ENCODE measurements at places on chromosomes 1 and 21.

DNA sequence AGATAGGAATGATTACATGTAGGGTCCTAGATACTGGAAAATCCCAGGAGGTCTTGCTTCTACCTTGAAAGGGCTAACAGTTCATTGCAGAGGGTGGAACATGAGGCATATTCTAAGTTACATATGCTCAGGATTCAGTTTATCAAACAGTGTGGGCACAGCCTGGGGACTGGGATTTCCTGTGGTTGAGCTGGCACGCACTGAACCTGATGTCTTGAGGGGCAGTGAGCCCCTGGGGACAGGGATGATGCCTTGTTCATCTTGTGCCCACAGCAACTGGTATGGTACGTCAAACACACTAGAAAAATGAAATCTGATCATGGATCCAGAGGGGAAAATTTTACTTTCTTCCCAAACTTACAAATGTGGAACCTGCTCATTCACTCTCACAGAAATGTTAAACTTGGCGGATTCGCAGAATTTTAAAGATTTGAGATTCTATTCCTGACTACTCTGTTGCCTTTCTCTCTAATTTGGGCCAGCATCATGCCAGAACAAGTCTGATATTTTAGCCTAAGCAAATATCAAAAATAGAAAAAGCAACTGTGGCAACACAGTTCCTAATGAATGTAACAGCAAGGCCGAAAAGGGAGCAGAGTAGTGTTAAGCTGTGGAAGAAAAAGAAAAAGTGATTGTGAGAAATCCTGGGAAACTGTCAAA, 68.2 kb upstream of the COL24A1 start:
- DNase-seq, result no peak

DNA sequence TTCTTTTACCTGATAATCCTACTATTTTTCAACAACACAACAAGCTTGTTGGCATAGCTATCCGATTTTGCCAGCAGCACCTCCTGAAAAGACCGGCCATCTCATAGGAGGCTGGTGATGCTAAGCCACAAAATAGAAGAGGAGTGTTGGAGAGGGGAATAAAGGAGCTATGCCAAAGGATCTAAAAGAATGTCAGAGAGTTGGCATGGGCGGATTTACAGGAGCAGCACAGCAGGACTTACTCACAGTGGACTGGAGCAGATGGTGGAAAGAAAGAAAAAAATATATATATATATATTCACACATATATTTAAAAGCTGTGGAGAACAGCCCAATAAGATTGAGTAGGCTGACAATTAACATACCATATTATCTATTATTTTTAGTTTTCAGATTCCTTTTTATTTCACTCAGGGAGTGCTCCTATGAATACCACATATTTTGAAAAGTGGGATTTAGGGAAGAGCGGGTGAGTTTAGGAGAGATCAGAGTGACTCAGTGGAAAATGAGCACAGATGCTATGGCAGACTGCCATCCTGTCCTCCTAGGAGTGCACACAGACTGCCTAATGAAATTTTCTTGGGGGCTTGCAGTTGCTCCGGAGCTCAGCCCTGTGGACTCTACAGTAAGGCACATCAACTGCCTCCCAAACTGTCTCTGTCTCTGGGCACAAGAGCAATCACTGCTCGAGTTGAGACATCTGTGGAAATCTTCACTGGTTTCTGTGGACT, 394.4 kb upstream of the CHRM3 start:
- no peak for DNase-seq

GRCh38 chr1:14094611-14095400, 394.8 kb downstream of the PRDM2 start:
- no peak for DNase-seq

DNA sequence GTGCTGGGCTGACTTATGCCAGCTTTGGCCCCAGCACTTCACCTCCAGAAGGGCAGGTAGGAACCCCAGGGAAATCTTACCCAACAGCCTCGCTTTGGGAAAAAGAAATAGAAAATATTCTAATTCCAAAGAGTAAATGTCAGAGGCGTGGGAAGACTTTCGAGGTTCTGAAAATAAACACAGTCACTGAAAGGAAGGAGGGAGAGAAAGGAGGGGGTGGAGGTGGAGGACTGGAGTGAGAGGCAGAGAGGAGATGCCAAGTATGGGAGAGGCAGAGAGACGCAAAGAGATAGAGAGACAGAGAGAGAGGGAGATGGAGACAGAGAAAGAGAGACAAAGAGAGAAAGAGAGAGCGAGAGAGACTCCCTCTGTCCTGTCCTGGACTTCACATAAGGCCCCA, 395.0 kb downstream of the PTPRU start:
- no peak for DNase-seq

- DNase-seq, result no peak
Observed at GRCh38 chr1:111347026-111347425, 56.4 kb downstream of the CHIA start.

- no peak for DNase-seq
Observed at GRCh38 chr21:42039470-42039901, 29.3 kb upstream of the ZBTB21 start.

DNA sequence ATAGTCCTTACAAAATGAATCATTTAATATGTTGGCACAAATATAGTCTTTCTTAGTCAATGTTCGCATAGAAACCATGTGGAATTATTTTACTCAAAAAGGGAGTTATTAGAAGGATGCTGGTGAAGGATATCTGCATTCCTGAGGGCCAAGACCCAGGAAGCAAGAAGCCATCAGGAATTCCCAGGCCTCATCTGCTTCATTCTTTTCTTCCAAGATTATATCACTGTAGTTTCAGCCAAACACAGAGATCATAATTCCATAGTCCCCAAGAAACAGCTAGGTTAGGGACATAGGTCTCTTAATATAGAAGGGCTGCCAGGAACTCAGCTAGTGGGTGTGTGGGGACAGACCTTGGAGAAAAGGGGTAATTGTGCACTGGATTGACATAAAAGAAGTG, 28.6 kb upstream of the DISC1 start:
- DNase-seq, result no peak

DNA sequence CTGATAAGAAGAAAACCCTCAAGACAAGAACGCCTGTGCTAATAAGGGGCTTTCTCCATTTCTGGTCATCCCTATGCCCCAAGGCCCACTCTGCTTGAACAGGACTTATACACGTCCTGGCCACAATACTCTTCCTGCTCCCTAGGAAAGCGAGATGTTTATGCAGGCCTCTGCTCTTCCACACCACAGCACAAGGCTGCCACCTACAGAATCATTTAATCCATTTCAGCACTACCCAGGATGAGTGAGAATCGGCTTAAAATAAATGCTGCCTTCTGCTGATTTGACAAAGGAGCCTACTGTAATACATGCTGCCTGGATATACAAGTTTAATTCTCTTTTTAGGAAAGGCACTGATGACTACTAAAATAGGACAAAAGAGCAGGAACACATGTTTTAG, 29.4 kb downstream of the FRRS1 start:
- DNase-seq, result no peak

DNA sequence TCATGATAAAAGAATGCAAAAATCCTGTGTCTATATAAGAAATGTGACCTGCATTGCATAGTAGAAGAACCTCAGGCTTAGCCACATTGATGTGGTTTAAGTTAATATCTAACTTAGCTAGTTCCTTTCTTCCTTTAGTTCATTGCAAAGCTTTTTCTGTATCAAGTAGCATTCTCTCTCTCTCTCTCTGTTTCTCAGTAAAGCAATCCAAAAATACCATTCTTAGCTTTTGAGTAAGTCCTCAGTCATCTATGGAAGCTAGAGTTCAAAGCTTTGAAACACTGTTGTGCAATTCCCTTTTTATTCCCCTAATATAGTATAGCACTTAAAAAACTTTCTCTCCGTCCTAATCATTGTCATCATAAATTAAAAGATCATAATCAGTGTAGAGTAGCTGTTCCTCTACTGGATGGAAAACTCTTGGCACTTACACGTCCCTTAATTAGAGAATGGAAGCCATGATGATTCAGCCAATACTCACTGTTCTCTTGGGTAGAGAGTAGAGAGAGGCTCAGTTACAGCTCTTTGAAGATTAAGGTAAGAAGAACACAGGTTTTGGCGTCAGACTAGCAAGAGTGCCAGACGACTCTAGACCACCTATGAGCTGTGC, 350.3 kb upstream of the LYPLAL1 start:
- DNase-seq, result no peak

- DNase-seq, result no peak
Observed at GRCh38 chr1:220485131-220485530, 42.8 kb upstream of the MARK1 start.

DNA sequence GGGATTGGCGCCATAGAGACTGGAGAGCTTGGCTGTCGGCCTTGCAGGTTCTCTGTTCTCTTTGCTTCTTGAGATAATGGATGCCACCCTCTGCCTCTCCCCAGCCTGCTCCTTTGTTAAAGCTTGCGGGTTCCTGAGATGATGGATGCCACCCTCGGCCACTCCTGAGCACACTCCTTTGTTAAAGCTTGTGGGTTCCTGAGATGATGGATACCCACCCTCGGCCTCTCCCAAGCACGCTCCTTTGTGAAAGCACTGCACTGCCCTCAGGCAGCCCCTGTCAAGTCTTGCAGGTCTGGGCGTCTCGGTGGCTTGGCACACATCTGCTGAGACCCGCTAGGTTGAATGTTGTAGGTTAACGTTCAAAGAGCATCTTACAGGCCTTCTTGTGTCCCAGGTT, 76.5 kb downstream of the SCCPDH start:
- DNase-seq, result no peak

- DNase-seq, result no peak
Observed at GRCh38 chr1:21220815-21221214, 44.1 kb upstream of the EIF4G3 start.

- DNase-seq, result no peak
Observed at GRCh38 chr1:84078842-84079202, 65.2 kb upstream of the PRKACB start.

DNA sequence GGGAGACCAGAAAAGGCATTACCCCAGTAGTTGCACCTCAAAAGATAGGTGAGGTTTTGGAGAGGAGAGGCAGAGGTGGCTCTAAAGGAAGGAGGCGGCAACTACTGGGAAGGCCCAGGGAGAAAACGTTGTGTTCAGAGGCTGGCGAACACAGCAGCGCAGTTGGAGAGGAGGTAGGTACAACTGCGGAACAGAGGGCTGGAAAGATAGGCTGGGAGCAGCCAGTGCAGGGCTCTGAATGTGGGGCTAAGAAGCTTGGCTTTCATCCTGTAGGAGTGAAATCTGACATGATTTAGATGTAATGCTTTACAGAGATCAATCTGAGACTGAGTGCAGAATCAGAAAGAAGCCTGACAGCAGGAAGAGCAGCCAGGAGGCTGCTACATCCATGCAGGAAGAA, 13.0 kb downstream of the RIMS3 start:
- DNase-seq, result no peak

DNA sequence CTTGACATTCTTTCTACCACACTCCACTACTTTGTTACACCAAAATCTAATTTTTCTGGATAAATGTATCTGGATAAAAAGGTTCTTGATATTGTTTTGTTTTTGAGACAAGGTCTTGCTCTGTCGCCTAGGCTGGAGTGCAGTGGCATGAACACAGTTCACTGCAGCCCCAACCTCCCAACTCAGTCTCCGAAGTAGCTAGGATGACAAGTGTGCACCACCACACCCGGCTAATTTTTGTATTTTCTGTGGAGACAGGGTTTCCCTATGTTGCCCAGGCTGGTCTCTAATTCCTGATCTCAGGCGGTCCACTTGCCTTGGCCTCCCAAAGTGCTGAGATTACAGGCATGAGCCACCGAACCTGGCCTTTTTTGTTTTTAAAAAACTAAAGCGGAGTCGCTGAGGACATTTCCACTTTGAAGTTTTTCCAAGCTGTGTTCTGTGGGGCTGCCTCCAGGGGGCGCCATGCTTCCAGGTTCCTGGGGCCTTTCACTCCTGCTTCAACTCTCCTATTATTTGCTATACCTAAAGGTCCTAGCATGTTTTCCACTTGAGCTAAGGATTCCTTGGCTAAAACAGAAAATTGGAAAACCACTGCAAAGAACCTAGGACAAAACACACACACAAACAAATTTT, 14.1 kb upstream of the NCMAP start:
- no peak for DNase-seq

DNA sequence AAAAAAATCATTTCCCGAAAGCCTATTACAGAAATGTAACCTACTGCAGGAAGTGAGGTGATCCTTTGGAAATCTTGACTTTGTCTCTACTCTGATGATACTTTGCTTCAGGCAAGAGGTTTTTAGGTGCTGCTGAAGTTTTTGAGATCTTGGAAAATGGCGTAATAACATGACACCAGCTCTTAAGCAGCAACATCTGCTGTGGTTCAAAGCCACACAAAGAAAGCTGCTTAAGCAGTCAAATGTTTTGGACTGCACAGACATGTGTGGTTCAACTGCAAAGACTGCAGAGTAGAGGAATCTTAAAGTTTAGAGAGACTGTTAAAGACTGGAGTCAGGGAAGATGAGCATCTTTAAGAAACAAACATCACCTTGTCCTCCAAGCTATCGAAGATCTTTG, 139.0 kb downstream of the RASAL2 start:
- DNase-seq, result no peak

GRCh38 chr1:150579945-150580642, 684 bp upstream of the MCL1 start:
- no peak for DNase-seq

- no peak for DNase-seq
Observed at GRCh38 chr1:165226326-165226725, 130.2 kb downstream of the LMX1A start.

DNA sequence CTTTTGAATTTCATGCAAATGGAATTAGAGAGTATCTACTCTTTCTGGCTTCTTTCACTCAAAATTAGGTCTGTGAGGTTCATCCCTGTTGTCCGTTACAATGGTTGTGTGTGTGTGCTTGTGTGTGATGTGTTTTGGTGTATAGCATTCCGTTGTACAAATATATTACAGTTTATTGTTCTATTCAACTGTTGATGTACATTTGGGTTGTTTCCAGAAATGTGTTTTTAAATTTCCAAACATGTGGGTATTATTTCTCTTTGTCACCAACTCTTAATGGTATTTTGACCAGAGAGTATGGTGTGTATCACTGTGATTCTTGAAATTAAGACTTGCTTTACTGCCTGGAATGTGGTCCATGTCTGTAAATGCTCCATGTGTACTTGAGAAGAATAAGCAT, 16.8 kb upstream of the HCRTR1 start:
- DNase-seq, result no peak

DNA sequence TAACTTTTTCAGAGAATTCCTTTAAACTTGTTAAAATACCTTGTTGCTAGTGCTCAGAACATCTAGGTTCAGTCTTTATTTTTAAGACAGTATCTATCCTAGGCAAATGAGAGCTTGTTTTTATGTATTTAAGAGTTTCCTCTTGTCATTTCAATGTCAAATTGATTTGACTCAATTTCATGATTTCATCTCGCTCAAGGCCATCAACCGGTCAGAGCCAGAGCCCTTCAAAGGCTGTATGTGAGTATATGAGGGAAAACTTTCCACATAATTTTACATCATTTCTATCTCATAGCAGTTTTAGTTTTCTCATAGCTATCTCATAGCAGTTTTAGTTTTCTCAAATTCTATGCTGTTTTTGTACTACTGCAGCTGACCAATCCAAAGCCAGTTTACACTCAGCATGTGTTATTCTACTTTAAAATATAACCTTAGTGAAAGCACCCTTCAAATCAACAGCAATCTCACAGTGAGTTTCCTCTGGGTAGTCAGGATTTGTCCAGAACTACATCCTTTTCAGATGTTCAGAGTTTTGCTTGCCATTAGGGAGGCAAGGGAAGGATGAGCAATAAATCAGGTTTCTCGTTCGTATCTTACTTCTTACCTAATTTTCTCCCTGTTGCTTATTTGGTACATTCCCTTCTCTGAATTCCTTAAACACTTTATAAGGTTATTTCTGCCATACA, 12.7 kb downstream of the HNRNPU start:
- DNase-seq, result no peak

GRCh38 chr1:150548632-150549495, at the start of gene ADAMTSL4:
Gene ADAMTSL4, plus strand, starts transcription at chr1:150549408. Its CDS starts 2,881 bp downstream, at chr1:150552289.
- no peak for DNase-seq

GRCh38 chr1:46492871-46493270, 3.2 kb downstream of the DMBX1 start:
- no peak for DNase-seq

Measured in effector memory CD8-positive, alpha-beta T cell (primary cell).